Occipital lobe (tissue), 3 donors: ENCODE measurements at places on chromosomes 3 and 15.

DNA sequence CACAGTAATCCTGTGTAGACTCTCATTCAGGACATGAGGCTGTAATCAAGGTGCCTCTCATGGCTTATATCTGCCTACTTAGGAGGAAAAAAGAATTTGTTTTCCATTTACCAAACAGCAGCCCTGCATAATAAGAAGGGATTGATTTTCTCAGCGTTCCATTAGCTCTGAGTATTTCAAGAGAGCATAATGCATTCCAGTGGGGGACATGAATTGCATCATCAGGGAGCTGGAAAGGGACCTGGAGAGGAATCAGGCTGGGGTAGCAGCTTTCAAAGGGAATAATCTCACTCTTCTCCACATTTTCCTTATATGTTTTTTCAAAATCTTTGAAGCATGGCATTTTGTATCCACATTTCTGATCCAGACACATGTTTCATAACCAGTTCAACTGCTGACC is 150.6 kb upstream of the ANKRD28 start:
- DNase-seq = no peak

DNA sequence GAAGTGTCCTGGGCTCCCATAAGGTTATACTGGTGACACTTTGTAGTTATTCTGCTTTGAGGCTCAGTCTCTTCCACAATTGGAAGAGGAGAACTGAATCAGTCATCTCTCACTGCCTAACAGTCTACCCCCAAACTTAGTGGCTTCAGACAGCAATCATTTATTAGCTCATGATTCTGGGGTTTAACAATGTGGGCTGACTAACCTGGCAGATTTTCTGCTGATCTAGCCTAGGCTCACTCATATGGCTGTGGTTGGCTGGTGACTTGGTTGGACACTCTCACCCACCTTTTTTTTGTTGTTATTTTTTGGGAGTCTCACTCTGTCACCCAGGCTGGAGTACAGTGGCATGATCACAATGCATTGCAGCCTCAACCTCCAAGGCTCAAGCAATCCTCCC is 7.1 kb downstream of the GPD1L start:
- DNase-seq = no peak

DNA sequence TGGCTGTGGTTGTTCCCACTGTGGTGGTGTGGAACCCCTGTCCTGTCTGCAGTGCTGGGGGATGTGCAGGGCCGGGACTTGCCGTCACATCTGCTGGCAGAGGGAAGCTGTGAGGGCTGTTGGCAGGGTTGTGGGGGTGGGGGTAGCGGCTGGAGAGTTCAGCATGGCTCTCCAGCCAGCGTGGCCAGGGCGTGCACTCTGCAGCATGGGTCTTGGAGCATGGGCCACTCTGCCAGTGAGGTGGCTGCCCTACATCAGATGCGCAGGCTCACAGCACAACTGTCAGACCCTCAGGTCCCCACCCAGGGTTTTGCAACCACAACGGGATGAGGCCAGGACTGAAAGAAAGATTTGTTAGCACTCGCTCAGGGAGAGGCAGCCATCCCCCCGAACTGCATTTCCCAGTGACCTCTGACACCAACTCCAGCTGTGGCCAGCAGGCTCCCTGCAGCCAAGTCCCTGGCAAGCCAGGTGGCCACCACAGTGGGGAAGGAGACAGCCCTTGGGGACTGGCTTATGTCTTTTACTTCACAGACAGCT is 237.7 kb upstream of the LYSMD4 start:
- DNase-seq = no peak

GRCh38 chr15:43383070-43383469 is 12.2 kb downstream of the TUBGCP4 start:
- no peak for DNase-seq

DNA sequence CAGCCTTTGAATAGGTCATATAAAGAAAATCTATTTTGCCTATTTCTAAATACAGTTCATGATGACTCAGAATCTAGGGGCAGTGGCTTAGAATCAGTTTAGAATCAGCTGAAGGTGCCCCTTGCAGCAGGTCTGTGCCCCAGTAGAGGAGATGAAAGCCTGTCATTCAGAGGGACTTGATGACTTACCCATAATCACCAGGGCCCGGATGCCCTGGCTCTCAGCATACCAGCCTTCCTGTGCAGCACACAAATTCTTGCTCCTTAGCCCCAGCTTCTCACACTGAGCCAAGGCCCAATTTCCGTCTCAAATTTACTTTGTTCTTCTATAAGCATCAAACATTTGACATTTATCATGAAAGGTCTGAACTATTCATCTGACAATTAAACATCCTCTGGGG is 83.2 kb upstream of the EOMES start:
- DNase-seq = no peak
